Hepatocyte (in vitro differentiated cells): ENCODE measurements at places on chromosomes 16 and 17.
A peak's percentile ranks its signal among the peaks of the same experiment; 100 is the strongest.

DNA sequence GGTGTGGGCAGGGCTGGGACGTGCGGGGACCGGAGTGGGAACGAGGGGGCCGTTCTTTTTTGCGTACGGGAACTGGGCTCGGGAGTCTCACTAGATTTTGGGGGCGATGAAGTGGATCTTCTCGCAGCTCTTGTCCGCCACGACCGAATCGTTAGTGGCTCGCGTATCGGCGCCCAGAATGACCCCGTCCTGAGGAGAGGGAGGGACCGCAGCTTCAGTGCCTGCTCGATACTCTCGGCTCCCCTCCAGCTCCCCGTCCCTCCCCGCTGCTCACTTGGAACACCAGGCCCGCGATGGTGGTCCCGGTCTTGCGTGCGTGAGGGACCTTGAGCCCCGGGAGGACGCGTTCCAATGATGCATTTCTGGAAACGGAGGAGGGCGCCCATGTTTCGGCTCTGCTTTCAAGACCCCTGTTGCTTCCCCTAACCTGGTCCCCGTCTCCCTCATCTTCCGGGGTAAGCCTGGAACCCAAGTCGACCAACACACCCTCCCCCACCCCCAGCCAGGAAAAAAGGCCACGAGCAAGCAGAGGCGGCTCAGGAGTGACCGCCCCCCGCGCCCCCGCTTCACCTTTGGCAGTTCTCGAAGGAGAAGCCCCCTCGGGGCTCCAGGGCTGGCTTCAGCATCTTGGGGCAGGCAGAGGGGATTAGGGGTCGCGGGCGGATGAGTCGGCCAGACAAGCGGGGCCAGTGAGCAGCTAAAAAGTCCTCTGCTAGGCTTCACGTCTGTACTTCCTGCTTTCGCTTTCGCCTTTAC lies at the start of gene PSMB10:
Gene PSMB10, minus strand, starts transcription at position 727 of the 756 bp plus-strand sequence. Its CDS starts 101 bp downstream, at position 626.
- DNase-seq = peak; percentile 78

DNA sequence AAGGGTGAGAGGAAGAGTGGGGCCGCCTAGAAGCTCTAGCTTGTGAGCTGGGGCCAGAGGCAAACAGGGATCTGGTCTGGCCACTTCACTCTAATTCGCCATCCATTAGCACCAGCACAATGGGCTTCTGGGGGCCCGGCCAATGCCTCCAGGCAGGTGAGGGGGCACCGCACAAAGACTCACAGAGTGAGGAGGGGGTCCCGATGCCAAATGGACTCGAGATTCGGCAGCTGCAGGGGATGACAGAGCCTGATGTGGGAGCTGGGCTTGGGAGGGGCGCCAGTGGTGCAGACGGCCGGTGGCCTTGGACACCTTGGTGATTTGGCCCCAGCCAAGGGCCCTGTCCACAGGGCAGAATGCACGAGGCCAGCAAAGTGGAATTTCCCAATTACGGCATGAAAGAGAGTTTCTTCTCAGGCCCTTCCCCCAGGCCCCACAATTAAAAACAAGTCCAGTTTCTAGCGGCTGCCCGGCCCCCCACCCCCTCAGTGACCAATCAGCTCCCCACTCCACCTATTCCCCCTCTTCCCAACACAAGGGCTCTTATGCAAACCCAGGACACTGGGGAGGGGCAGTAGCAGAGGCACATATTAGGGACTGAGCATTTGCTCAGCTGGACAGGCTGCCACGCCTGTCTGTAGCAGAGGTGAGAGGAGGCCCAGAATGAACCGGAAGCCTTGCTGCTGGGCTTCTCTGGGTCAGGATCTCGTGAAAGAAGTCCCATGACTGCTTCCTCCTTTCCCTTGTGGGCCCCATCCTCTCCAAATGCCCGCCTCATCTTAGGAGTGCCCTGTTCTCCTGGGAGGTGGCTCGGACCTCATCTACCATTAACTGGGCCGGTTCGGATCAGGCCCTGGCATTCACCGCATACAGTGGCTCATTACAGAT lies 39.4 kb upstream of the MTSS2 start:
- peak; percentile 45 for DNase-seq

DNA sequence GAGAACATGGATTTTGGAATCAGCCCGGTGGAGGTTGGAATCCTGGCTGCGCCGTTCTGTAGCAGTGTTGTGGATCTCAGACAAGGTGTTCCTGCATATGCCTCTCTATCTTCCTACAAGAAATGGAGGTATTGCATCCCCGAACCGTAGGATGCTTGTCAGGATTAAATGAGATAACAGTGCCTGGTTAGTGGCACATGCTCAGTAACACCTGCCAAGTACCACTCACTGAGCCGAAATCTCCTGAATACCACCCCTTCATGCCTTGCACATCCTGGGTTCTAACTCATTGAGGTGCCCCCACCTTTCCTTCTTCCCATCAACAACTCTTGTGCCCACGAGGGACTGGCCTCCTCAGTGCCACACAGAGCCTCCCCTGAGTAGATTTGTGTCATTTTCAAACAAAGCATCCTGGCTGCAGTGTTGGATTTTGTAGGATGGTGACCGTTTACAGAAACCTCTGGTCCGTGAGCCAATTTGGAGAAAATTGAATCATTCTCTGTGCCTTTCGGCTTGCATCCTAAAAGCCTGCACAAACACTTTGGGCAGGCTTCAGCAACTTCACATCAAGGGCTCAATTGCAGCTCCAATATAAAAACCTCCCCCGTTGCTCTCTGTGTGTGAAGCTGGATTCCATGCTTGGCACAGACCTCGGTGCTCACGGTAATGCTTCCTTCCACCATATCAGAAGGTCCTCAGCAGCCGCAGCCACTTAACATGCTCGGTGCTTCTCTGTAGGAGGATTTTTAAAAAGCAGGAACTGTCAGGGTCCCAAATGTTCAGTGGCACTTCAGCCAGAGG lies 84.2 kb downstream of the WWOX start:
- peak; percentile 36 for DNase-seq

DNA sequence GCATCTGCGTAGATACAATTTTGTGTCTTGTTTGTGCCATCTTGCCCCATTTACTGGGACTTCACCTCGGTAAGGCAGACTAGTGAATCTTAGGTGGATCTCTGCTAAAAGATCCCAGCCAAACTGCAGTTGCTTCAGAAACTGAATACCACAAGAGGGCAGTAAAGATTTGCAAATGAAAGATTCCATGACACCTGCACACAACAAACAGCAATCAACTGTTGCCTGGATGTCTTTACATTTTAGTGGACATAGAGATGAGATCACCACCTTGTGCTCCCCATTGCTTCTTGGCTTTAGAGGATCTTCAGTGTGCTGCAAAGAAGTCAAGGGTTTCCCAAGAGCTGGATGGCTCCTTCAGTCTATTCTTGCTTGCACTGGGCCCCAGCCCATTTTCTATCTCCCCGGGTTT lies 119.2 kb upstream of the CACNG5 start:
- DNase-seq = peak; percentile 84

DNA sequence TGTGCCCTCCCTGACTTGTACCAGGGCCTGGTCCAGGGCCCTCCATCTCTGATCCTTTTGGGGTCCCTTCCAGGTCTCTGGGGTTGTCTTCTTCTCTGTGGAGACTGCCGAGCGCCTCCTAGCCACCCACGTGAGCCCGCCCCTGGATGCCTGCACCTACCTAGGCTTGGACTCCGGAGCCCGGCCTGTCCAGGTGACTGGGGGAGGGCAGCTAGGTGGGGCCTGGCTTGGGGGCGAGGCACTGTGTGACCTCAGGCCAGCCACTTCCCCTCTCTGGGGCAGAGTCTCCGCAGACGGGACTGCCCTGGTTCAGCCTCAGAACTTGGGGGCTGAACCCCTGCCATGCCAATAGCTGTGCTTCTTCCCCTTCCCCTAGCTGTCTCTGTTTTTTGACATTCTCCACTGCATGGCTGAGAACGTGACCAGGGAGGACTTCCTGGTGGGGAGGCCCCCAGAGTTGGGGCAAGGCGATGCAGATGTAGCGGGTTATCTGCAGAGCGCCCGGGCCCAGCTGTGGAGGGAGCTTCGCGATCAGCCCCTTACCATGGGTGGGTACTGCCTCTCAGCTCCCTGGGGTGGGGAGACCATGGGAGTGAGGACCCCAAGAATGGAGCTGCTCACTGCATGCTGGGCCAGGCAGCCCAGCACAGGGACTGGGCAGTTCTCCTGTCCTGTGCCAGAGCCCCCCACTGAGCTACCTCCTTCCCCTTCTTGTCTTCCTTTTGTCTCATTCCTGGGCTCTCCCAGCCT lies 14.6 kb downstream of the FCSK start:
- DNase-seq = no peak

DNA sequence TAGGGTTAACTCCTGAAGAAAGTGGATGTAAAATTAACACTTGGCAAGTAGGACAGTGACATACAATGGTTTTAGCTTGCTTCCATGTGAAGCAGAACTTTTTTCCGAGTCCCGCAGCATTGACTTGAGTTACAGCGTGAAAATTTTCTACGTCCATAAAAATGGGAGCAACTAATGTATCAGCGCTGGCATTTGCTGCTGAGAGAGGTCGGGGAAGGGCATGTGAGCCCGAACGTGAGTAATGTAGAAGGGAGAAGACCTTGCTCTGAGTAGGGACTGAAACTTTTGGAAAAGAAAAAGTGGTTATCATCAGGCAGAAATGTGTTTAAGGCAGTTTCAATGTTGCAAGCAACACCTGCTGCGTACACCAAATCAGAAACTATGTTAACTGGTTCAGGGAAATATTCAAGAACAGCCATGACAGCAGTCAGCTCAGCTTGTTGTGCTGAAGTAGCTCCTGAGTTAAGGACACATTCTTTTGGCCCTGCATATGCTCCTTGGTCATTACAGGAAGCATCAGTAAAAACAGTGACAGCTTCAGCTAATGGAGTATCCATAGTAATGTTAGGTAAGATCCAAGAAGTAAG lies 70.9 kb upstream of the ARL4D start:
- DNase-seq = no peak

- DNase-seq = no peak
These were observed 14.7 kb upstream of the C16orf82 start for GRCh38 chr16:27052007-27052406.

- DNase-seq = no peak
These were observed 6.7 kb upstream of the RPL38 start for GRCh38 chr17:74196541-74197317.

DNA sequence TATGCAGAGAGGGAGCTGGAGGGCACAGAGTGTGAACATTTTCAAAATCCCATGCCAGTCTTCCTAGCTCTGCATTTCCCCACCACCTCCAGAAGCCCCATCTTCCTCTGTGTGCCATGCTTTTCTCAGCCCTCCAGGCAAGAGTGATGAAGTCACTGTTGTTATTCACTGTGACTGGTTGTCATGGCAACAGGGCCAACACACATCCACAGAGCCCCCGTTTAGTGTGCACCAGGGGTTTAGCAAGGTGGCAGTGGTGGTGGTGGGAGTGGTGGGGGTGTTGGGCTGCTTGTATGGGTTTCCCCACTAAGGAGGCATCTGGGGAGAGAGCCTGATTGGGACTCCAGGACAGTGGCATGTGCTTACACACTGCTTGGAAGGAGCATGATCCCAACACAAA lies 309.9 kb upstream of the ASIC2 start:
- peak; percentile 15 for DNase-seq

GRCh38 chr17:75998327-75998795 lies 2.3 kb upstream of the CDK3 start:
- no peak for DNase-seq

GRCh38 chr16:23486480-23486879 lies 23.8 kb downstream of the GGA2 start:
- no peak for DNase-seq
